Astrocyte of the spinal cord (primary cell): ENCODE measurements at places on chromosomes 1 and 21.

DNA sequence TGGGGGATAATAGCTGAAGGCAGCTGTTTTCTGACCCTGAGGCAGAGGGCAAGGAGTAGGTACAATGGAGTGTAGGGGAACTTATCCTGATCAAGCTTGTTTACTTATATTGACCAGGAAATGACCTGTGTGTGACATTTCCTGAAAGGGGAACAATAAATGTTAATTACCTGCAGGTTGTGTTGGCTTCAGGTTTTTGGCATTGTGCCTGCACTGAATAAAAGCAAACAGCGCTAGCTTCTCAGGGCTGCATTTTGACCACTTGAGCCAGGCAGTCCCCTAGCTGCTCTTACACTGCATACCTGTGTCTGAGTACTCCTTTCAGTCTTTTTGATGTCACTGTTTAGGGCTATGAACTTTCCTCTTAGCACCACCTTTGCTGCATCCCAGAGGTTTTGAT, 40.6 kb downstream of the DRAM2 start:
- DNase-seq, result no peak

GRCh38 chr1:6603238-6603914, 707 bp upstream of the KLHL21 start:
- DNase-seq, result peak; percentile 89

DNA sequence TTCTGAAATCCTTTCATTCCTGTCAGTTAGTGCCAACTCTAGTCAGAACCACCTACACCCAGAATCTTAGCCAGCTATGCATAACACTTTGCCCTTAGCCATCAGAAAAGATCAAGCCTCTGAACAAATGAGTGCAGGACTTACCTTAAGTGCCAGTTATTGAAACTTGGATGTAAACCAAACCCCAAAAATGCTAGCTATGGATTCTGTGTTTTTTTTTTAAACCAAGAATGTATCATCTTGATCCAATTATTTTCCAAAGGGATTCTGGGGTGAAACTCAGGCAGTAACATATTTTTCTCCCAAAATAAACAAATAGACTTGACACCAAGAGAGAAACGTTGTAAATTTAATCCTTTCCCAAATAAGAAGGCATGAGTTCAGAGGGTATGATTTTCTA, 538.6 kb upstream of the ADAMTS5 start:
- DNase-seq, result peak; percentile 78

DNA sequence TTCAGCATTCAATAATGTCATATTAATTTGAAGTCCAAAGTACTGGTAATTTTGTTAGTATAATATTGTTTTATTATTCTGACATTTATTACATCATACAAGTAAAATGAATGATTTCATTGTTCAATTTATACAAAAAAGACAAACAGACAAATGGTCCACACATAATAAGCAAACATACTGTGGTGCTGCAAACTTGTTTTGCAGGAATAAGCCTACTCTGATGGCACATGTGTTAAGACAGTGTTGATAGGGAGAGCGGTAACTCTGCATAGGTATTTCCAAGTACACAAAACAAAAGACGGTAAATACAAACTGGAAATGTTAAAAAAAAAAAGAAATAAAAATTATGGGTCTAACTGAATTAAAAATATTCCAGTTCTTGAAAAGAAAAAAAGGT, 59.7 kb upstream of the DPYD start:
- DNase-seq, result no peak

- no peak for DNase-seq
These were observed 46.1 kb downstream of the ST3GAL3 start for GRCh38 chr1:43753422-43753821.

DNA sequence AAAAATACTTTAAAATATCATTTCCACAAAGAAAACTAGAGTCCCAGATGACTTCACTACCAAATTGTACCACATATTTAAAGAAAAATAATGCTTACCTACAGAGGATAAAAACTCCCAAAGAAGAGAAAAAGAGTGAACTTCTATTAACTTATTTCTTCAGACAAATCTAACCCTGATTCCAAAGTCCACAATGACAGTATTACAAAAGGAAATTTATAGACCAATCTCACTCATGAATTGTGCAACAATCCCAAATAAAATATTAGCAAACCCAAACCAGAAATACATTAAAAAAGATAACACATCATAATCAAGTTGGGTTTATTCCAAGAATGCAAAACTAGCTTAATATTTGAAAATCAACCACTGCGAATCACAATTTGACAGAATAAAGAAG, 161.4 kb upstream of the GALNT2 start:
- DNase-seq, result no peak

DNA sequence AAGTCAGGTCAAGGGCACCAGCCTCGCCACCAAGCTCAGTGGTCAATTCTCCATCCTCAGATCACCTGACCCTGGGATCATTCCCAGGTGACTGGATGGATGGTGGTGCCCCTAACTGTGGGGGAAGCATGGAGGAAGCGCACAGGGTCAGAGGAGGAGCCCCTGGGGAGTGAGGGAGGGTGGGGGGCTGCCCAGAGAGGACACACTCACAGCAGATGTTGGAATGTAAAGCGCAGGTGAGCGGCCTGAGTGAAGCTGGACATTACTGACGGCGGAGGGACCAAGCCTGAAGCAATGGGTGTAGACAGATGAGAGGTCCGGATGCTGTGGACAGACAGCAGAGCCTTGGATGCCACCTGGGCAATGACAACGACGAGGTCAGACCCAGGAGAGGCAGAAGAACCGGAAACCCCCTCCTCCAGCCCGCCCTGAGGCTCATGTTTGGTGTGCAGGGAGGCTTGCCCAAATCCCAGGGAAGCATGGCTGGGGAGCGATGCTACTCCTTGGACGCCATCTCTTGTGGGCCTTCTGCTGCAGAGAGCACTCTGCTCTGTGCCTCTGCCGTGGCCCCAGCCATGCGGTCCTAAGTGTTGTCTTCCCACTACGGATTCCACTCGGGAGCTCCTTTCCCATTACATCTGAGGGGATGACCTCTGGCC, 5.7 kb upstream of the CPLANE2 start:
- DNase-seq, result no peak

GRCh38 chr1:246552110-246552509, 14.0 kb downstream of the TFB2M start:
- DNase-seq, result no peak

DNA sequence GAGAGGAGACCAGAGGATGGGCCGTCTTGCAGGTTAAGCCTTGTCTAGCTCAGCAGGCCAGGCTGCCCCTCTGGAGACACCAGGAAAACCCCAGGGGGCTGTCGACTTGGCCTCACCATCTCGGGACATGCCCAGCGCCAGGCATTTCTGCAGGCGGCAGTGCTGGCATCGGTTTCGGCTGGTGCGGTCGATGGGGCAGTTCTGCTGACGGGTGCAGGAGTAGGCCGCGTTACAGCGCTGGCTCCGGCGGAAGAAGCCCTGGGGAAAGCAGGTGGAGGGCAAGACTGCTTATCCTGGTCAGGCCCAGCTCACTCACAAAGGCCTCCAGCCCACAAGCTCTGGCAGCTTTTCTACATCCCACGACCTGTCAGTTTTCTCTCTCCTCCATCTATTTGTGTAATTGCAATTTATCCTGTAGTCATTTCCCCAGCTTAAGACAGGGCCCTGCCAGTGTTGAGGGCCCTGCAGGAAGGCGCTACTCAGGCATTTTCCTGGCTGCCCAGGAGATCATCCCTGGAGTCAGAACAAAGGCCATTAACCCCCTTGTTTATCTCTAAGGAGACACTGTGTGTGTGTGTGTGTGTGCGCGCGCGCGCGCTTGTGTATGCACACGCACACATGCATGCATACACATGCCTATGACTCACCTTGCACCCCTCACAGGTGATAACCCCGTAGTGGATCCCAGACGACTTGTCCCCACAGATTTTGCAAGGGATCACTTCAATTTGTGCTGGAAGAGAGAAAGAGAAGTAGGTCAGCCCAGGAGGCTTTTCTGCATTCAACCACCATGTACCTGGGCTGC, 11.5 kb upstream of the LINGO4 start:
- DNase-seq, result no peak
